Suprapubic skin (tissue), 4 donors: ENCODE measurements at places on chromosomes 5 and 9. TPM values are rescaled to one million over a fixed set of nuclear protein-coding genes. Genes with fewer than 3 reads are reported as not detected.

GNA14 gene
- 4.2 TPM for total RNA-seq

GRHPR gene
- 156 TPM for total RNA-seq

PDE6A gene
- 0.17 TPM for total RNA-seq

DNA sequence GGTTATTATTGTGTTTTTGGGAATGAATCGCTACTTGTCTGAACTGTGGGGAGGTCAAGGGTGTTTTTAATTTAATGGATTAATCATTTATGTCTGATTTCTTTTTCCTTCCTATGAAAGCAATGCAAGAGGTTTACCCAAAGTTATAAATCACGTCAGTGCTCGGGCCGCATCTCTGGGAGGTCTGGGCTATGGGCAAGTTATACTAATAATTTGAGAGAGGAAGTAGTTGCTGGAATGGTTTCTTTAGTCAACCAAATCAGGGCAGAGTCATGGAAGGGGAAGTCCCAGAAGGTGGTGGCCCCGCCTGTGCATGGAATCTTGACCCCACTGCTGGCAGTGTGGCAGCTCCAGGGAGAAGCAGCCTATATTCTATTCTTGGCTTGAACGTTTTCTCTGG lies 180.2 kb downstream of the HSPA4 start:
- H3K4me1 ChIP-seq = peaks cover 30% of the 10 kb centered on the region
- H3K36me3 ChIP-seq = no peaks in the 10 kb centered on the region
- H3K27me3 ChIP-seq = peaks cover 3% of the 10 kb centered on the region

DNA sequence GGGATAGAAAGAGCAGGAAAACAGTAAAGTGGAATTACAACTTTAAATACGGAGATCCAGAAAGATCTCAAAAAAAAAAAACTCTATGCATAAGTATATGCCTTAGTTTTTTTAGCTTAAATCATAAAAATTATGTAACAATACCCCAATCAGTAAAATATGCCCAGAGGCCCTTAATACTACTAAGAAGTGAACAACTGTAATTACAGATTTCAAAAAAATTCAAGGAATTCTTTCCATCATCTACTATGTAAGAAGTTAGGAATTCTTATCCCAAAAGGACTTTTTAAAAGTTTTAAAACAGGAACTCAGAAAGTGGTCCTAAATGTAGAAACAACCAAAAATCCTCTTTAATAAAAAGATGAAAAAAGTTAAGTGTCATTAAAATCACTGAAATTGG lies 111.3 kb downstream of the SSBP2 start:
- H3K36me3 ChIP-seq = no peaks in the 10 kb centered on the region
- no peak overlapping the region for H3K27ac ChIP-seq
- H3K4me1 ChIP-seq = peaks cover 6% of the 10 kb centered on the region
- H3K27me3 ChIP-seq = no peaks in the 10 kb centered on the region

GRCh38 chr9:75926385-75926784 lies 35.9 kb downstream of the PCSK5 start:
- H3K4me1 ChIP-seq = no peaks in the 10 kb centered on the region
- H3K36me3 ChIP-seq = no peaks in the 10 kb centered on the region
- no peaks in the 10 kb centered on the region for H3K27me3 ChIP-seq
- DNase-seq = no peak
- H3K27ac ChIP-seq = no peak overlapping the region

DNA sequence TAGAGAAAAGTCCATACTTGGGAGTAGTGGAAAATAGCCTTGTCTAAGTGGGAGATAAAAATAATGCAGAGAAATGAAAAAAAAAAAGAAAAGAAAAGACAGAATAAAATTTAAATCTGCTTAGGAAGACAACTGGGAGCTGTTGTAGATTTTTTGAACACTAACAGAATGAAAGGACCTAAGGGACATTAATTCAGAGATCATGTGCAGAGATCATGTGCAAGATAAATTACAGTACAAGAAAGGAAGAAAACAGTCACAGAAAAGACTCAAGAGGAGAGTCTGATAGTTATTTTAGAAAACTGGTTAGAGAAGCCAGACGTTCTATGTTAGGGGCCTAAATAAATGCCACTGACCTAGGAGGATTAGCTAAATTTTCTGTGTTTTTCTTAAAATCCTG lies 1226.8 kb upstream of the NUDT12 start:
- H3K27me3 ChIP-seq = no peaks in the 10 kb centered on the region
- no peaks in the 10 kb centered on the region for H3K36me3 ChIP-seq
- no peaks in the 10 kb centered on the region for H3K4me1 ChIP-seq
- no peak overlapping the region for H3K27ac ChIP-seq

DNA sequence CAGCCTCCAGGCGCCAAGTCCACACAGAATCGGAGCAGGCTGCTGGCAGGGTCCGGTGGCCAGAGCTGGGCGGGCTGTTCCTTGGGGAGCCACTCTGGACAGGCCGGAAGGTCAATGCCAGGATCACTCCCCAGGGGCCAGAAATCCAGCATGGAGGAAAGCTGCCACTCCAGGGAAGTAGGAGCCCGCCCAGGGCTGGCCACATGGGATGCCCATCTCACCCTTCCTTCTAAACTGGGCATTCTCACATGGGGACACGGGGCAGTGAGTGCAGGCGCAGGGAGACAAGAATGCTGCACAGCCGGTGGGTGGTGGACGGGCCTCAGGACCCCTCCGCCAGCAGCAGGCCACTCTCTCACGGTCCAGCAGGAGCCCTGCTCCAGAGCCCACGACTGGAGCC lies 58.2 kb downstream of the ADAMTS2 start:
- no peak overlapping the region for H3K4me3 ChIP-seq
- peak; percentile 55 for DNase-seq
- H3K4me1 ChIP-seq = no peaks in the 10 kb centered on the region
- H3K36me3 ChIP-seq = no peaks in the 10 kb centered on the region

DNA sequence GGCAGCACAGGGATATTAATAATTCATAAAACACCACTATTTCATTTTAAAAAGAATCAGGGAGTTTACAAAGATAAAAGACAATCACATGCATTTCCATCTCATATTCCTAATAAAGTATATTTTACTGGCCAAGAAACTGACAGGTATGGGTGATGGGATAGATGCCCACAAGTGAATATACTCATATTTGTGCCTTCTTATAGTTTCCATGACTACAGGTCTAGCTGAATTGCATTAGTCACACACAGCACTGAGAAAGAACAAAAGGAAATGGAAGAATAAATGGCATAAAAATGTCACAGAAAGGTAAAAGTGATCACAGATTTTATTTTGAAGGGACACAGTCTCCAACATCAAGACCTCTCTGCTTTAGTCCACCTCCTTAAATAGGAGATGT lies 193.5 kb downstream of the PLK2 start:
- H3K27ac ChIP-seq = no peak overlapping the region
- H3K27me3 ChIP-seq = no peaks in the 10 kb centered on the region
- H3K36me3 ChIP-seq = no peaks in the 10 kb centered on the region
- H3K4me1 ChIP-seq = no peaks in the 10 kb centered on the region
- H3K4me3 ChIP-seq = no peak overlapping the region
- DNase-seq = no peak

- no peak overlapping the region for H3K4me3 ChIP-seq
- H3K27me3 ChIP-seq = no peaks in the 10 kb centered on the region
- H3K4me1 ChIP-seq = peaks cover 47% of the 10 kb centered on the region
- peaks cover 80% of the 10 kb centered on the region for H3K36me3 ChIP-seq
Measured at GRCh38 chr5:134143431-134143830, 28.9 kb downstream of the TCF7 start.

SPATA31E1 gene
- not detected for total RNA-seq

PCDHGA12 gene
- 6.8 TPM for total RNA-seq

- H3K4me3 ChIP-seq = no peak overlapping the region
- H3K27me3 ChIP-seq = no peaks in the 10 kb centered on the region
- H3K4me1 ChIP-seq = no peaks in the 10 kb centered on the region
- no peak for DNase-seq
- no peaks in the 10 kb centered on the region for H3K36me3 ChIP-seq
Measured at GRCh38 chr5:106699198-106699597, 971.5 kb downstream of the EFNA5 start.

DNA sequence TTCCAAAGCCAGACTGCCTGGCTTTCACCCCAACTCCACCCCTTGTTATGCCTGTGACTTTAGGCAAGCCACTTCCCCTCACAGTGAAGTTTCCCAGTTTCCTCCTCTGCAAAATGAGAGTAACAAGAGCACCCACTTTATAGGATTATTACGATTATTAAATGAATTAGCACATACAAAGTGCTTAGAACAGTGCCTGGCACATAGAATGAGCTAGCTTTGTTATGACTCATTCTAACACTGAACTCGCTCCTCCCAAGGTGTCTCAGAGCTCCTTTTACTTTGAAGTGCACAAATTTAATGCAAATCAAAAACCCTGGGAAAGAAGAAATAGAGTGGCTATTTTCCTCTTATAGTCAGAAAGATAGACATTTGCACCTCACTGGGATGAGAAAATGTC lies 34.3 kb downstream of the DNAH5 start:
- H3K4me3 ChIP-seq = no peak overlapping the region
- no peaks in the 10 kb centered on the region for H3K27me3 ChIP-seq
- H3K27ac ChIP-seq = no peak overlapping the region
- no peaks in the 10 kb centered on the region for H3K36me3 ChIP-seq
- H3K4me1 ChIP-seq = no peaks in the 10 kb centered on the region

DNA sequence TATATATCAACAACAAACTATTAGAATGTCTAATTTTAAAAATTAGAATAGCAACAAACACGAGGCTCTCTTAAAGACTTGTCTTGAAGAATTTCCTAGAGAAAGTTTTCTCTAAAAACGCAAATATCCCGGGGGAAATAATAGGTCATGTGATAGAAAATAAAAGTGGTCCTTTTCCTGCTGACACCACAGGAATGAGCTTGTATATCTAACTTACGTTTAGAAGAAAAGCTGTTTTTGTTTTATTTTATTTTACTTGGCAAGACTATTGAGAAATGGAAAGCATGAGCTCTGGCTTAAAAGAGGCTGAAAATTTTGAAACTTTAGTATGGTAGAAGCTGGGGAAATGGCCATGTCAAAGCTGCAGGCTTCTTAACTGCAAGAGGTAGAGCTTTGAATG lies 465.0 kb downstream of the AGTPBP1 start:
- no peak overlapping the region for H3K27ac ChIP-seq
- no peaks in the 10 kb centered on the region for H3K4me1 ChIP-seq
- H3K36me3 ChIP-seq = no peaks in the 10 kb centered on the region
- DNase-seq = no peak
- H3K27me3 ChIP-seq = no peaks in the 10 kb centered on the region

LMBRD2 gene
- 17.1 TPM for total RNA-seq

DNA sequence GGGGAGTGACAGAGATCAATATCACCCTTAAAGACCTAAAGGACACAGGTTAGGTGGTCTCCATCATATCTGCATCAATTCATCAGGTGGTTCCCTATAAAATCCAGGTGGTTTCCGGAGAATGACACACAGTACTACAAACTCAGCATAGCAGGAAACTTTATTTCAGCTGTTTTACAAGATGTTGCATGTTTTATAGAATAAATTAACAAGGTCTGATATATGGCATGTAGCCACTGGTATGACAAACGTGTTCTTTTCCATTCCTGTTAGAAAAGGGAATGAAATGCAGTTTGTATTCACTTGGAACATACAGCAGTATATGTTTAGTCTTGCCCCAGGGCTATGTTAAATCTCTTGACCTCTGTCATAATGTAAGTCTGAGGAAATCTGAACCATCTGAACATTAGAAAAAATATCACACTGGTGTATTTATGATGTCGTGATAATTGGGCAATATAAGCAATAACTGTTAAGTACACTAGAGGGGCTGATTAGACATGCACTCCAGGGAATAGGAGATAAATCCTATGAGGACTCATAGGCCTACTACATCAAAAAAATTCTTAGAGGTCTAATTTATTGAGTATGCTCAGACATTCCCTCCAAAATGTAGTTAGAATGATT lies 42.2 kb upstream of the TNFSF8 start:
- no peaks in the 10 kb centered on the region for H3K4me1 ChIP-seq
- DNase-seq = no peak
- H3K4me3 ChIP-seq = no peak overlapping the region
- no peaks in the 10 kb centered on the region for H3K36me3 ChIP-seq
